Osteocyte (in vitro differentiated cells): ENCODE measurements at places on chromosomes 6 and 20.

DNA sequence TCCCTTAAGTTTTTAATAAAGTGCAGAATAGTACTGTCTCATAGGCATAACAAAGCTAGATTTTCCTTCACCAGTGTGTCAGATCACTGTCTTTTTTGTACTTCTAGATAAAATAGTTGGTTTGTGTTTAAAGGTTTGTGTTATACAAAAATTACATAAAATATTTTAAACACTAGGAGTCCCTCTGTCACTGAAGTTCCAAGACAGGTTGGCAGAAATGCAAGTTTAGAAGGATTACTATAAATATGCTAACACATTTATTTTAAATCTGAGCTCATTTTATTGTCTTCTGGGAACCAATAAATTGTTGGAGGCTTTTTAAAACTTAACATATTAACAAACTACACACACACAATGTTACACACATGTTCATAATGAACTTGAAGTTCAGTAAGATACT, 30.8 kb upstream of the RUNX2 start:
- H3K4me3 ChIP-seq = no peak overlapping the region
- no peak for DNase-seq
- H3K27me3 ChIP-seq = no peaks in the 10 kb centered on the region
- no peak overlapping the region for H3K27ac ChIP-seq
- H3K4me1 ChIP-seq = no peaks in the 10 kb centered on the region
- H3K36me3 ChIP-seq = peaks cover 15% of the 10 kb centered on the region

- H3K4me3 ChIP-seq = no peak overlapping the region
- H3K36me3 ChIP-seq = no peaks in the 10 kb centered on the region
- peak overlapping the region; percentile 82 for H3K27ac ChIP-seq
- DNase-seq = no peak
Observed at GRCh38 chr6:105810922-105811482, 275.1 kb upstream of the PRDM1 start.

DNA sequence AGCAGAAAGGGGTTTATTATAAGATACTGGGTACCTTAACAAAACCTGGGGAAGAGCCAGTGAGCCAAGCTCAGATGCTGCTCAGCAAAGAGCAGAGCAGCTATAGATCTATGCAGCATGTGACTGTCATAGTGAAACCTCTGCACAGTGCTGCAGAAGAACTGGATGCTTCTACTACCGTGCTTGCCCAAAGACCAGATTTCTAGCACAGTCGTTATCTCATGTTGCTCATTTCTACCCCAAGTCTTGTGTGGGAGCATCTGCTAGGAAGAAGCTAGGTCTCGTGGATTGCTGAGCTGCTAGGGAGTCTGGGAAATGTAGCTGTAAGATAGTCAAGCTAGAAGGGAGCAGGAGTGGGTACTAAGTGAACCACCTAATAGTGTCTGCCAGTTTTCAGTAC, 31.7 kb upstream of the GNRH2 start:
- no peaks in the 10 kb centered on the region for H3K4me1 ChIP-seq
- H3K27ac ChIP-seq = no peak overlapping the region
- DNase-seq = no peak
- H3K27me3 ChIP-seq = no peaks in the 10 kb centered on the region
- peaks cover 37% of the 10 kb centered on the region for H3K36me3 ChIP-seq
- H3K4me3 ChIP-seq = no peak overlapping the region

DNA sequence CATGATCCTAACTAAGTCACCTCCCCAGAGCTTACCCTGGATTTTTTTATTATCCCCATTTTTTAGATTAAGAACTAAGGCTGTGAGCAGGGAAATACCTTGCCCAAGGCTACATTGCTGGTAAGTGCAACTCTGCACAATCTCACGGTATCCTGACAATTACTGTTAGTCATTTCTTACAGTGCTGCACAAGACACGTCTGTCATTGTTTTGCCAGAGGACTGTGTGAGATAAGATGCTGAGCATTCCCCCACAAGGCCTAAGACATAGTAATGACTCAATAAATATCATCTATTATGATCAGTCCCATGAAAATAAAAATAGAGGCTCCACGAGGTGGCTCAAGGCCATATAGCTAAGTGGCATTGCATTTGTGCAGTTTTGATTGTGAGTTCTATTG, 21.0 kb downstream of the PFDN4 start:
- DNase-seq = no peak
- peaks cover 3% of the 10 kb centered on the region for H3K4me1 ChIP-seq

DNA sequence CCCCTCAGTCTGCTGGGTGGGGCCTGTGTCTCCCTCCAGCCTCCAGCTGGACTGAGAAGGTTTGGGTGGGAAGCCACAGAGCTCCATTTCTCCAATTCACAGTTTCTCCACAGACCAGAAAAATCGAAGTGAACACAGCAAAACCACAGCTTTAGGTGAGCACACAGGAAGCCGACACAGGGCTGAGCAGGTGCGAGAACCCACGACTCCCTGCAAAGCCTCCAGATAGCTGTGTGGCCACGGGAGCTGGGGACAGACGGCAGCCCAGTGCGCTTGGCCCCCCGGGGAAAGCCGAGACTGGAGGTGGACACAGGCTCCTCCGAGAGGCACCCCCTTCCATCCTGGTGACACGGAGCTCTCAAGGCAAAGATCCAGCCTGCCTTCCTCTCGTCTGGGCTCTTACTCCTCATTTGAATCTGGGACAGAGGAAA, 29.0 kb upstream of the MPC1 start:
- H3K4me1 ChIP-seq = no peaks in the 10 kb centered on the region
- H3K36me3 ChIP-seq = peaks cover 49% of the 10 kb centered on the region
- DNase-seq = no peak
- no peak overlapping the region for H3K27ac ChIP-seq
- no peaks in the 10 kb centered on the region for H3K27me3 ChIP-seq

DNA sequence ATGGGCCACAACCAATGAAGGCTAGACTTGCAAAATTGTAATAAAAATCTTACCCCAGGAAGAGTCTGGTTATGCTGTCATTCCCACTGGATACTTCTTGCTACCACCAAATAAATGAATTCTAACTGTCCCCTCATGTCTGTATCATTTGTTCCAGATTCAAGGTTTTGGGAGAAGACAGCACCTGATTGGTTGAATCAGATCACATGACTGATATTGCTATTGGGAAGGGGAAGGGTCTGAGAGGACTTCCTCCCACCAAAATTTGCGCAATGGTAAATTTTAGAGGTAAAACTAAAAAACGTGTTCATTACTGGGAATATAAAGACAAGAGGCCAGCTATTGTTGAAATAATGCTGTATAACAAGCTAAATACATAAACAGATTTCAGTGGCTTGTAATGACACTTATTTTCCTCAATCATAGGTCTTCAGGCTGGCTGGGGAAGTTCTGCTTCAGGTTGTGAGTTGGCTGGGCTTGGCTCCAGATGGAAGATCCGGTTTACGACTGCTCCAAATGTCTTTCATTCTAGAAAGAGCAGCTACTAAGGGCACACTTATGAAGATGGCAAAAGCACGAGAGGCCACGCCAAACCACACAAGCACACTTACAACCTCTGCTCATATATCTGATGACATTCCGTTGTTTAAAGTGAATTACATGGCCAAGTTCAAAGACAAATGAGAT, 27.1 kb upstream of the TASP1 start:
- H3K36me3 ChIP-seq = no peaks in the 10 kb centered on the region
- no peak overlapping the region for H3K27ac ChIP-seq
- DNase-seq = no peak

DNA sequence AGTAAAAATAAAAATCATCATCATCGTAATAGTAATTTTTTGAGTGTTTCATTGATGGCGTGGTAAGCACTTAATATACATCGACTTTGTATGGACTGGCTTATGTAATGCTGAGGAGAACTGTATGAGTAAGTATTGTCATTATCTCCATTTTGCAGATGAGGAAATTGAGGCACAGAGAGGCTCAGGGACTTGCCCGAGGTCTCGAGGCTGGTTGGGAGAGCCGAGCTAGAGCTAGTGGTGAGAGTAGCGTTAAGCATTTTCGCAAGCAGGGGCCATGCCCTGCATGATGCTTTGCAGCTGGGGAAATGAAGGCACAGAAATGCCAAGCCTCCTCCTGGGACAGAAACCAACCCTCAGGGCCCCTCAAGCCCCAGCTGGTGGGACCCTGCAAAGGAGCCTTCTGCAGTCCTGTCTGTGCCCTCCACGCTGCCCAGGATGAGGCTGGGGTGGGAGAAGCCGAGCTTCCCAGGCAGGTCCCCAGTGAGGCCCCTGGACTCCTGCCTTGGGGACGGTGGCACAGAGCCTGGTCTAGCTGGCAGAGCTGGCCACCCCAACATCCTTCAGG, 31.1 kb upstream of the STX16 start:
- H3K27me3 ChIP-seq = no peaks in the 10 kb centered on the region
- no peaks in the 10 kb centered on the region for H3K36me3 ChIP-seq
- no peak overlapping the region for H3K4me3 ChIP-seq
- DNase-seq = no peak

DNA sequence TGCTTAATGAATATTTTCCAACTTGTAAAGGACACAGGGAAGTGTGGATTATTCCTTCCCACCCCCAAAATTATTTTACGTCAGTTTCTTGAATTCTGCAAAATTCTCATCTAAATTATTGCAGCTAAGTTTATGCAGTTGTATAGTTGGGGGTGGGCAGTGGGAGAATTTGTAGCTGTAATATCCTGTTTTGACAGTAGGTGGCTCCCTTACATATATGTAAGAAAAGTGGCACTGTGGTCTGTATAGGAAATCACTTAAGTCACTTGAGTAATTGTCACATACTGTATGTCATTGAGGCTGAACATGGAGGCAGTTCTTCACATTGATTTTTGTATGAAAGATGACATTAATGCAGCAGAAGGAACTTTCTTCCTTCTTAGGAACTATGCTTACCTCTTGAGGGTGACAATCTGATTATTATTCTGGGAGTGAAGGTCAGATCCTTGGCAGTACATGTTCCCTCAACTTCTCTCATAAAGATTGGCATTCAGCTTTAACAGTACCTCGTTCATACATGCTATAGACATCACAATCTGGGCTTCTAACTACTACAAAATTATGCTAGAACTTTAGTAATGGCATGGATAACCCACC, 14.6 kb upstream of the CFAP206 start:
- no peak overlapping the region for H3K4me3 ChIP-seq
- H3K27ac ChIP-seq = no peak overlapping the region
- no peaks in the 10 kb centered on the region for H3K4me1 ChIP-seq
- no peaks in the 10 kb centered on the region for H3K27me3 ChIP-seq
- no peaks in the 10 kb centered on the region for H3K36me3 ChIP-seq

GRCh38 chr6:133526436-133526835, 285.3 kb downstream of the EYA4 start:
- peaks cover 18% of the 10 kb centered on the region for H3K27me3 ChIP-seq
- no peak overlapping the region for H3K4me3 ChIP-seq
- no peak overlapping the region for H3K27ac ChIP-seq
- H3K36me3 ChIP-seq = no peaks in the 10 kb centered on the region

- no peak for DNase-seq
- no peaks in the 10 kb centered on the region for H3K27me3 ChIP-seq
- H3K4me1 ChIP-seq = no peaks in the 10 kb centered on the region
Observed at GRCh38 chr20:61812845-61813485, 252.7 kb downstream of the TAF4 start.

DNA sequence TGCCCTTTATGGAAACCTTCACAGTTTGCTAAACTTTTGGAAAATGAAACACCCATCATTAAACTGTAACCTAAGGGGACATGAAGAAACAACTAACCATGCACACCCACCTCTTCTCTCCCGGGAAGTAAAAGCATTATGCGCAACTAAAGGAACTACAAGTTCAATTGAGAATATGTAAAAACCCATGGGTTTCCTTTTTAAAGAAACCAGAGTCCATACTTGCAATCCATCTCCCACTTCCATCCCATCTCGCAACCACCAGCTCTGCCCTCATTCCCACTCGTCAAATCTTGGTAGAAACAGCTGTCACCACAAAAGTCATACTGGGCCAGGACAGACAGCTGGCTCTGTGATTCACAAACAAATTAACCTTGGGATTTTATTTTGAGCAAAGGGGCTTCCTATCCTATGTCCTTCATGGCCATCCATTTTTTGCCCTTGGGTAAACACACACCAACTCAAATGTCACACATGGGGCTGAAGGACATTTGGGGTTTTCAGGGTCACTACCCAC, 81.5 kb downstream of the HAO1 start:
- no peak overlapping the region for H3K27ac ChIP-seq
- H3K27me3 ChIP-seq = peaks cover 9% of the 10 kb centered on the region
- H3K4me1 ChIP-seq = no peaks in the 10 kb centered on the region
- no peaks in the 10 kb centered on the region for H3K36me3 ChIP-seq
- no peak overlapping the region for H3K4me3 ChIP-seq
- no peak for DNase-seq

GRCh38 chr6:83062225-83062624, 3.4 kb downstream of the UBE3D start:
- H3K27ac ChIP-seq = no peak overlapping the region
- no peak for DNase-seq
- H3K4me3 ChIP-seq = no peak overlapping the region
- H3K36me3 ChIP-seq = peaks cover 11% of the 10 kb centered on the region
- H3K27me3 ChIP-seq = no peaks in the 10 kb centered on the region
- H3K4me1 ChIP-seq = peaks cover 22% of the 10 kb centered on the region

GRCh38 chr6:139887275-139887674, 512.8 kb upstream of the CITED2 start:
- no peak overlapping the region for H3K27ac ChIP-seq
- H3K36me3 ChIP-seq = no peaks in the 10 kb centered on the region
- no peak for DNase-seq
- H3K4me3 ChIP-seq = no peak overlapping the region
- H3K27me3 ChIP-seq = no peaks in the 10 kb centered on the region
- peaks cover 47% of the 10 kb centered on the region for H3K4me1 ChIP-seq

DNA sequence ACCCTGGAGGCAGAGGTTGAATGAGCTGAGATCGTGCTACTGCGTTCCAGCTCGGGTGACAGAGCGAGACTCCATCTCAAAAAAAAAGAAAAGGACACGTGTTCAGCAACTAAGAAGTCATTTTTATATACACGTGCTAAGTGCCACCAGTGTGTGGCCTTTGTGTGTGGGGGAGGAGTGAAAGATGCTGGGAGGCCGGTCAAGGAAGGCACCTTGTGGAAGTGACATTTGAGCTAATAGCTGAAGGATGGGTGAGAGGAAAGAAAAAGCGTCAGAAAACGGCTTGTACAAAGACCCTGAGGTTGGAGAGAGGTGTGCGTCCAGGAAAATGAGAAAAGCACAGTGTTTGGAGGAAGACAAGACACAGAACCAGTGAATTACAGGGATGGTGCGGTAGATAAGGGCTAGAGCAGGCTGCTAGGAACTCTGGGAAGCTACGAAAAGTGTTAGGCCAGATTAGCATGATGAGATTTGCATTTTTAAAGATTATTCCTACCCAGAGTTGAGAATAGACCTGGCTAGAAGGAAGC, 11.6 kb downstream of the RREB1 start:
- no peak overlapping the region for H3K27ac ChIP-seq
- H3K4me1 ChIP-seq = peaks cover 22% of the 10 kb centered on the region
- no peak for DNase-seq
- H3K4me3 ChIP-seq = no peak overlapping the region

DNA sequence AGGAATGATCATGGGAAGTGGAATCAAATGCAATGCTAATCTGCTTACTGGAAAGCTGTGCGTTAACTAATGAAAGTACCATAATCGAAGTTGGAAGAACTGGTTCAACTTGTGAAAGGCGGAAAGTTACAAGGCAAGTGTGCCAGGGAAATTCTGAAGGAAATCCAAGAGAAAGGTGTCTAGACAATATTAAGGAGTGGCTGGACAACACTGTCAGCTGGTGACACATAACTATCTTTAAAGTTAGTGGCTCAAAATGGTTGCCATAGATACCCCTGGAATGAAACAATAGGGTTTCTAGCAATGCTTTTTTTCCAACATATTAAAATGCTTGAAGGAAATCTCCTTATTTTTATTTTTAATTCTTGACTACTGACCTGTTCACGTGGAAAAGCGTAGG, 90.4 kb downstream of the BMP2 start:
- H3K27me3 ChIP-seq = peaks cover 9% of the 10 kb centered on the region
- no peak overlapping the region for H3K27ac ChIP-seq
- H3K4me1 ChIP-seq = no peaks in the 10 kb centered on the region
